ENCODE measurements at places on chromosomes 2 and 18. TPM values are rescaled to one million over a fixed set of nuclear protein-coding genes. Genes with fewer than 3 reads are reported as not detected.

DNA sequence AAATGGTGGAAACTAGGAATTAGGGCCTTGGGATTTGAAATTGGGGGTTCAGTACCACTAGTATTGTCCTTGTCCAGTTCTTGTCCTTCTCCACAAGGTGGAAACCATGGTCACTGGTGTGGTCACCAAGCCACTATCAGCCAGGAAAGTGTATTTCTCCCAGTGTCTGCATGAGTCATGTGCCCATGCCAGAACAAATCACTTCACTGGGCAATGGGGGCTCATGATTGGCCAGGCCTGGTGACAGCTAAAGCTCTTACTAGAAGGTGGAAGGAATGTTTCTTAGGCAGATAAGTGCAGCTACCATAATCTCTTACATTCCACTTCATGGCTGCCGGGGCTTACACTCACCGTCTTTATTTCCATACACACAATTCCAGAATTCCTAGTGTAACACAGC lies 124.8 kb upstream of the TACR1 start:
- no peak for DNase-seq

- DNase-seq: no peak
Measured at GRCh38 chr2:13745330-13745729, 887.2 kb upstream of the LRATD1 start.

DNA sequence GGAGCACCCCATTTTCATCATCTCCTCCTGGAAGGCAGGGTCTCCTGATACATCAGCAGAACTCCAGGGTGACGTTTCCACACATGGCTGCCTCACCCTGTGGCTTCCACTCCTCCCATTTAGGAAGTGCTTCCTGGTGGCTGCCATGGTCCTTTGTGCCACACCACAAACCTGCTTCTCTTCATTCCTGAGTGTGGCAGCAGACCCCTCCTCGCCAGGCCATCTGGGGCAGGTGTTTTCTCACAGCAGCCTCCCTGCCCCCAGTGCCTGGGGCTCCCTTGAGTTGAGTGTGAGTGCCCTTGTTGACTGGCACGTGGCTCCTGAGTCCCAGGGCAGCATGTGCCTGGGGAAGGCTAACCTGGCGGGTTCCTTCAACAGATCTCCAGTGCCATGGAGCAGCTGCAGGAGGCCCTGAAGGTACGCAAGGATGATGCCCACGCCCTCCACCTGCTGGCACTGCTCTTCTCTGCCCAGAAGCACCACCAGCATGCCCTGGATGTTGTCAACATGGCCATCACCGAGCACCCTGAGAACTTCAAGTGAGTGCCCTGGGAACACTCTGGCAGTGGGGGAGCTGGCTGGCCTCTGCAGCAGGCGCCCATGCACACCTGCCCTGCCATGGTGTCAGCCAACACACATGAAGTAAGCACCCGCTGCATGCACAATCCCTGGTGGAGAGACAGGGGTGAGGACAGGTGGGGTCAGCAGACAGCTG lies 113.4 kb upstream of the MCFD2 start:
- no peak for DNase-seq

GRCh38 chr2:43685357-43685756 lies 9.1 kb upstream of the C1GALT1C1L start:
- DNase-seq: no peak

DNA sequence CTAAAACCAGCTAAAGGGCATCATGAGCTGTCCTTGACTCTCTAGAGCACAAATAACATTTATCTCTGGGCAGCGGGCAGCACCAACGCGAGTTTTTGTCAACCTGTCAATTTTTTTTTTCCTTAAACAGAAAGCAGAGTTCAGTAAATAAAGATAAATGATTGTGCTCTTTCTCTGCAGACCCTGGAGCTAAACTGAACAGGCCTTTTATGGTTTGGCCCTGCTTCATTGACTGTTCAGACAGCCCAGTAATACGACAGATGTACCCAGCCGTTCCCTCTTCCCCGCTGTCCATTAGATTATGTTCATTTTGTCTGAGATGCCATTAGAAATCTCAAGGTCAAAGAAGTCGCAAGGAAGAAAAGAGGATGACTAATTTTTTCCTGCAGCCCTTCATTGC lies 280.5 kb upstream of the PIK3C3 start:
- DNase-seq: no peak

Gene BMP10
- polyA plus RNA-seq: not detected

Gene SERPINB13
- not detected for polyA plus RNA-seq

Gene FIGN
- polyA plus RNA-seq: 0.27 TPM

Gene TUBA4B
- polyA plus RNA-seq: 0.67 TPM

DNA sequence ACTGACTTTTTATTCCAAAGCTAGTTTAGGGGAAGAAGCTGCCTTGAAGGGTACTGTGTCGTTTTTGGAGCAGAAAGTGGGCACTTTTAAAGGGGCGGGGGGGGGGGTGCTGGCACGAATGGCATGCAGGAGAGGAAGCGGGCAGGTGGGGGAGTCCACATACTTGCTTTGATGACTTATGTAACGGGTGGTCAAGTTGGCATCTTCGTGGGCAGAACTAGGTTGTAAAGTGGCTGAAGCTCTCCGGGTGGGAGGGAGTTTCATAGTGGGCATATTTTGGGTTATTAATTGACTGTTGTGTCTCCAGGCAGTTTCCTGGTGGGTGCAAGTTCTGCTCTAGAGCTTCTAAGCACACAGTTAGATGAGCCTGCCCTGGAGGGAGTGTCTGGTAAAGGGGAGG lies 19.9 kb downstream of the PCARE start:
- no peak for DNase-seq

DNA sequence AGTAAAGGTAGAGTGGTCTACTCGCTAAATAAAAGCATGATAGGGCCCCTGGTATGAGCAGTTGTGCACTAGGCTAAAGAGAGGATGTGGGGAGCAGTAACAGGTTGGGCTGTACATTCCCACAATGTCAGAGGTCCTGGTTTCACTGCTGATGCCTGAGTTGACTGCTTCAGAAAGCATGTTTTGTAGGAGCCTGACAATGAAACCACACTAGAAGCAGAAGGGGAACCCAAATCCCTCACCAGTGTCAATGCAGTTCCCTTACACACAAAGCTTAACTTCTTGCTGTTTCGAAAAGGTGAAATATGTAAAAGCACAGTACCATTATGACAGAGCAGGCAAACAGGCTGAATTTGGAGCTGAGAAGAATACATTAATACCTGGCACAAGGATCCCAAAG lies 291.7 kb upstream of the KYNU start:
- DNase-seq: no peak

DNA sequence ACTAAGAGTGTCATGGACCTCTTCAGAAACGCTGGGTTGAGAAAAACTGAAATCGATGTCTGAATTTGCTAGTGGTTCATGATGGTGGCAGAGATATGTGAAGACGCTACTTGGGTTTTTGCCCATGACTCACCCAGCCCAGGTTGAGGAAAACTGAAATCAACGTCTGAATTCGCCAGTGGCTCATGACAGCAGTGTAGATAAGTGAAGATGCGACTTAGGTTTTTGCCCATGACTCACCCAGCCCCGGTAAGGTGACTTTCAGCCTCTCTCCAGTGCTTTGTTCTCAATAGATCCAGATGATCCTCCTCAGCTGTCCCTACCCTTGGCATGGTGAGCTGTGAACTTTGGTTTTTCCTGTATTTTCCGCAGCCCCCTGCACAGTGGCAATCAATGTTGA lies 105.3 kb upstream of the SIX3 start:
- no peak for DNase-seq

DNA sequence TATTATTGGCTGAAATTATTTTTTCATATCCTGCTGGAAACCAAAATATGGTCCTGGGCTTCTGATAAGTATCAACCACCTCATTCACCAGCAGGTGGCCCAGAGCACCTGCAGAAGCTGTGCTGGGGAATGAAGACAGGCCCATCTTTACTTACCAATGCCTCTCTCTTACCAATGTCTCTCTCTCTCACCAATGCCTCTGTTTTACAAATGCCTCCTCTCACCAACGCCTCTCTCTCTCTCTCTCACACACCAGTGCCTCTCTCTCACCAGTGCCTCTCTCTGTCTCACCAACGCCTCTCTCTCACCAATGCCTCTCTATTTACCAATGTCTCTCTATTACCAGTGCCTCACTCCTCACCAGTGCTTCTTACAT lies 2.3 kb upstream of the MAL start:
- DNase-seq: no peak

Gene LOXL3
- polyA plus RNA-seq: 2.3 TPM

GRCh38 chr2:240713928-240714746 lies 22.5 kb downstream of the AQP12A start:
- DNase-seq: no peak

GRCh38 chr2:135494503-135494902 lies 36.5 kb downstream of the ZRANB3 start:
- no peak for DNase-seq

DNA sequence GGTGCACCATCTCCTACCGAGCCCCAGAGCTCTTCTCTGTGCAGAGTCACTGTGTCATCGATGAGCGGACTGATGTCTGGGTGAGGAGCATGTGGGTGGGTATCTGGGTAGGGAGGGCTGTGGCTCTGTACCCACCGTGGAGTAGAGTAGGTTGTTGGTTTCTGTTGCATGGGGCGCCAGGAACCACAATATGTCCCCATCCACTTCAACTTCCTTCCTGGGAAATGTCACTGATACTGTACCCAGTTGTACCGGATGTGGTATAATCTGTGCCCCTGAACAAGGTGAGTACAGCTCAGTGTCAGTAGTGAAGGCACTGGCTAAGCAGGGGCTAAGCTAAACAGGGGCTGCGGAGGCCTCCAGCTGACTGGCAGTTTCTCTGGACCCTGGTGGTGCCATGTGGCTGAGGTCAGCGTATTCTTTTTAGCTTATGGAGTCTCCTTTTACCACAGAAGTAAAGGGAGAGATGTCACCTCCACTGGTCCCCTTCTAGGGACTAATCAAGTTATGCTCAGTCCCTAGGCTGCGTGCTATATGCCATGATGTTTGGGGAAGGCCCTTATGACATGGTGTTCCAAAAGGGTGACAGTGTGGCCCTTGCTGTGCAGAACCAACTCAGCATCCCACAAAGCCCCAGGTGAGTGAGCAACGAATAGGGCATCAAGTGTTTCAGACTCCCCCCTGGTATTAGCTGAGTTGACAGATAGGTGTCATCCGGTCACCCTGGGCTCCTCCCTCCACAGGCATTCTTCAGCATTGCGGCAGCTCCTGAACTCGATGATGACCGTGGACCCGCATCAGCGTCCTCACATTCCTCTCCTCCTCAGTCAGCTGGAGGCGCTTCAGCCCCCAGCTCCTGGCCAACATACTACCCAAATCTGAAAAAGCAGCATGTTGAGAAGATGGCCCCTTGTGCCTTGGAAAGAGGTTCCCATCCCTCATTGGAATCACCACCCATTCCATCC lies 2.7 kb downstream of the STK16 start:
- no peak for DNase-seq

DNA sequence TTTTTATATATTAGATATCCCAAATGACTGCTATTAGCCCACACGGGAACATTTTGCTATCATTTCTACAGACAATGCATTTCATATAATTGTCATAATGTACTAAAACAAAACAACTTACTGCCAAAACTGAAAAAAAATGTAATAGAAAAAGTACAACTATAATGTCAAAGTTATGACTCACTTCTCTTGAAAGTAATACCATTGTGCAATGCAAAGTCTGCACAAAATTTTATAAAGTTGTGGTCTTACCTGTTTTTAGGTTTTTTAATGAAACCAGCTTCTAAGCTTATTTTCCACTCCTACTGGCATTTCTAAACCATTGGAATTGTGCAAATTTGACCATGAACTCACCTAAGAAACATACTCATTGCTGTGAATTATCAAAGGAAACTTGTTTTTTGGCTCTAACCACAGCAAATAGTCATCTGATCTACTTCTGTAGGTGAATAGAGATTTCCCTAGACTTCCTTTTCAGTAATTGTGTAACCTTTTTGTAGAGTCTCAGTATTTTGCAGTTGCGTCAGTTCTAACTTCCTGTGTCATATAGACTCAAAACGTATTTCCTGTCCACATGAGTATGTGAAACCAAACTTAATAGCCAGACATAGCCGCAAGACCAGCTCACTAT lies 31.9 kb upstream of the TFPI start:
- no peak for DNase-seq
